Suppressor macrophage (primary cell): ENCODE measurements at places on chromosomes 6 and 20.

- DNase-seq, result no peak
Observed at GRCh38 chr20:23653400-23653938, 15.7 kb upstream of the CST3 start.

DNA sequence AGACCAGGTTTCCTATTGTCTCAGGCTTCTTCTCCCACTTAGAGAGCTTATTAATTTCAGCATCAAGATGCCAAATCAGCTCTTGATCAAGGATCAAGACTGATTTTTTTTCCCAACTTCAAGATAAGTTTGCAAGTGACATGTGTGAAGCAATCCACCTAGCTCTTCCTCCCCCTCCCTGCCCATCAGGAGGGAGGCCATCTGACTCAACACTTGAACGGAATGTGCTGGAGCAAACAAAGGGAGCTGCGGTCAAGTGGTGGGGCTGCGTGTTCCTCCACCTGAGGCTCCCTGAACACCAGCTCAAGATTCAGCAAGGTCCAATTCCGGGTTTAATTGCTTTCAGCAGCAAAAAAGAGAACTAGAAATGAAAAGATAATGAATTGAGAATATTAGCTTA lies 38.7 kb downstream of the TTI1 start:
- DNase-seq, result no peak

GRCh38 chr20:4065391-4065844 lies 50.1 kb upstream of the RNF24 start:
- DNase-seq, result peak; percentile 58

GRCh38 chr20:31881945-31882344 lies 11.5 kb downstream of the TTLL9 start:
- DNase-seq, result no peak

DNA sequence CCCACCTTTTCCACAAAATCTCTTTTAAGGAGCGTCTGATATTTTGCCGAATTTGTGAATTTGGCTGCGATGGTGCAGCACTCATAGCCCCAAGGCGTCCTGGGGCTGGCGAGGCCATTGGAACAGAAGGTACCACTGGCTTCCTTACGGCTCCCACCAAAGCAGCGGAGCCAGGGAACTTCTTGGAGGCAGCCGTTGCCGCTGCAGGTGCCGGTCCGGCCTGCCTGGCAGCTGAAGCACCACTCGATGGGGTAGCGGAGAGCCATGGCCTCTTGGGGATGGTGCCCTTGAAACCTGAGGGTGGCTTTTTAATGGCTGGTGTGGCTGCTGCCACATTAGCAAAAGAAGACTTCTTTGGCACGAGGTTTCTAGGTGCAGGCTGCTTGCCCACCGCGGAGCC lies 29.8 kb downstream of the DIDO1 start:
- DNase-seq, result no peak

DNA sequence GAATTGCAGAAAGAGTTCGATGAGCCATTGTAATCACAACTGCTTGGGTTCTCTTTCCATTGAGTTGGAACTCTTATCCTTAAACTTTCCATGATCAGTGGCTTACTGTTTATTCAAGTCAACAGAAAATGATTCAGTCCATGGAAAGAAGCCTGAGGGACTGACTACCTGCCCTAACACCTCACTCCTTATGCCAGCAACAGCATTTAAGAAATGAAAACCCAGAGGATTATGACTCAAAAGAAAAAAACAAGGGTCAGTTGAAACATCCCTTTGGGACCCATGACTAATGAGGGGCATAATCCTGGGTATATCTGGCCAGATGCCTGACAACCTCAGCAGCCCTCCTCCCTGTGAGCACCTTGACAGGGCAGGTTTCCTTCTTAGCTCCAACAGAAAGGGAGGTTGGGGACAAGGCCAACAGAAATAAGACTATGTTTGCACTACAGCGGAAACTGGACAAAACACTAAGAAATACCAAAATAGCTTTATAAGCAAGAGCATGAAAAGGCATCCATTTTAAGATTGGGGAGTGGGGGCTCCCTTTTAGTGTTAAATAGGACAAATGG lies 106.7 kb downstream of the MAP3K5 start:
- DNase-seq, result no peak

DNA sequence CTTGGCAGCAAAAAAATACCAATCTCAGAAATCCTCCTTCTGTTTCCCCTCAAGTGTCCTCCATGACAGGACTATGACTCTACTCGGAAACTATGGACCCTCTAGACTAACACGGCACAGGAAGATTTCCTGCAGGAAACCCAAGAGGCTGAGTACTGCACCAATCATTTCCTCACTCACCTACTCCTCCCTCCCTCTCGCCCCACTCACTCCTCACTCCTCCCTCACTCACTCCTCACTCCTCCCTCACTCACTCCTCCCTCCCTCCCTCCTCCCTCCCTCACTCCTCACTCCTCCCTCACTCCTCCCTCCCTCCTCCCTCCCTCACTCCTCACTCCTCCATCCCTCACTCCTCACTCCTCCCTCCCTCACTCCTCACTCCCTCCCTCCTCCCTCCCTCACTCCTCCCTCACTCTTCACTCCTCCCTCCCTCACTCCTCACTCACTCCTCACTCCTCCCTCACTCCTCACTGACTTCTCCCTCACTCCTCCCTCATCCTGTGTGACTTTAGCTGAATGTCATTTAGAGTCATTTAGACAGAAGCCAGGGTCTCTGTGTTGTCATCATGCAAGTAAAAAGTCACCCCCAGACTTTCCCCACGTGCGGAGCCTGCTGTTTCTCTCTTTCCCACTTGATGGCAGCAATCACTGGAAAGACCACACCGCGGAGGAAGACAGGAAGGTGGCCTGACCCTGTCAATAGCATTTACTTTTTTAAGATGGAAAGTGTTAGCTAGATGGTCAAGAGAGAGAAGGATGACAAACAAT lies 226.8 kb upstream of the PDE10A start:
- DNase-seq, result no peak

- no peak for DNase-seq
Observed at GRCh38 chr6:37699887-37700619, 2.4 kb upstream of the MDGA1 start.

DNA sequence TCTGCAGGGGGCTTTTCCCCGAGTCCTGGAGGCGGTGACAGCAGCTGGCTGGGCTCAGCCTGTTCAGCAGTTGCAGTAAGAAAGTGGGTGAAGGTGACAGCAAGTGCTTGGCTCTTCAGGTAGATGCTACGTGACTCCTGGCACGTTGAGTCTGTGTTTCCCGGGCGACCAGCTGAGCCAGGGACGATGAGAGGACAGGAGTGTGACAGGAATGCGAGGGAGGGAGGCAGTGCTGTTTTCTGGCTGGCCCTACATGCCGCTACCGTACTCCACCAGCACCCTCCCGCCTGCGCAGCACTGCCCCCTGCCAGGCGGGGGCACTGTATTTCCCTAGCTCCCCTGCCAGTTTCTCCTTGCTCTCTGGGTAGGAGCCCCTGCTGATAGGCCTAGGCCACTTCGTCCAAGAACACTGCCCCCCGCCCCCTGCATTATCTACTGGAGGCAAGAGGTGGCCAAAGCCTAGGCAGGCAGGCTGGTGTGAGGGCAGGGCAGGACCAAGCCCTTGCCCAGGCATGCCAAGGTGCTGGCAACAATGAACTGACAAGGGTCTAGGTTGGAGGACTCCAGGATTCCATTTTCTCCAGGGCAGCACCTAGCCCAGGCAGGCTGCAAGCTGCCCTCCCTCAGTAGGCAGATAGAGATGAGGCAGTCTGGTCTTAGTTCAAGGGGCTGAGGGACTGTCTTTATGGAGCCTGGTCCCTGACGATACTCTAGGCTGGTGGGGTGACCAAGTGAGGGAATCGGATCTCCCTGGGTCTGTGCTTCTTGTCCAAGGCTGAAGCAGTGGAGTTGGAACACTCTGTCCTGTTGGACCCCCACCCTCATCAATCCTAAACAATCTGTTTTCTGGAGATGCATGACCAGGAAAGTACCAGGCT lies 19.2 kb downstream of the MRPS18A start:
- DNase-seq, result peak; percentile 76

DNA sequence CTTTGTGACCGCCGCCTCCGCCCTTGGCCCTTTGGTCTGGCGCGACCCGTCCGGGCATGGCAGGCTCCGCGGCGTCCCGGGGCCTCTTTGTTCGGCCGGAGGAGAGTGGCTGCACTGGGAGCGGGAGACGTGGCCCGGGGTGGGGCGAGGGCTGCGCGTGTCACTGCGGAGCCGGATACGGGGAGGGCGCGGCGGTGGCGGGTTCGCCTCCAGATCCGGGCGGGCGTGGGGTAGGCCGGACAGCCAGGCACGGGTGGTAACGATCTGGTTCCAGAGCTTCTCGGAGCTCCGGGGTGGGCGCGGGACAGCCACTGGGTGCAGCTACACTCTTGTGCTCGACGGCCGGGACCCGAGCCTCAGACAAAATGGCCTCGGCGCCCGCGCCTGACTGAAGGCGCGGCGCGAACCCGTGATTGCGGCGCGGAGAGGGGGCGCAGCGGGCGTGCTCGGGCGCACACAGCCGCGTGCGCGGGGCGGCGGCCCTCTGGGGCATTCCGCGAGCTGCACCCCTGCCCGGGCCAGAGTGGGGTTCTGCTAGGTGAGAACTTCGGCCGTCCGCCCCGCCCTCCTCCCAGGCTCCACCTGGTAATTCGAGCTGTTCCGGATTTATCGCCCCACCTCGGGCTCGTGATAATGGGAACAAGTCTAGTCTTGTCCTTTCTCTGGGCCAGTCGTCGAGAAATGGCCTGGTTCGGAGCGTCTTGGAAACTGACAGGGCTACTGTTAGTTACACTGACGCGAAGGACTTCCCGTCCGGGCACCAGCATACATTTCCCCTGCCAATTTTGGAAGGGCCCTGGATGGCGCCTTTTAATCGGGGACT lies 1.0 kb downstream of the LOC128125822 start:
- DNase-seq, result peak; percentile 89

DNA sequence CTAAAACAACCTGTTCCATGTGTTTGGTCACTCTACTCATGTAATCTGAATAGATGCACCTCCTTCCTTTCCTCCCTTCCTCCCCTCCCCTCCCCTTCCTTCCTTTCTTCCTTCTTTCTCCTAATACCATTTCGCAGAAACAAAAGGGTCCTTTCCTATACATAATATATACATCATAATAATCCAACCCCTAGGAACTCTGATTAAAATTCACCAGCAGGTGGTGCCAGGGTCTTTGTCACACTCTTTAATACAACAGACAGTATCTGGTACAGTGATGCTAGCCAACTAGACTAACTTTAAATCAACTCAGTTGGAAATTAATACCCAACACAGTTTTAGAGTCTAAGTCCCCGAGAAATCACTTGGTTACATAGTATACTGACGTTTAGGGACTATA lies 181.2 kb upstream of the SHLD1 start:
- DNase-seq, result peak; percentile 59

- DNase-seq, result no peak
Observed at GRCh38 chr6:51644426-51644825, 443.0 kb downstream of the PKHD1 start.

DNA sequence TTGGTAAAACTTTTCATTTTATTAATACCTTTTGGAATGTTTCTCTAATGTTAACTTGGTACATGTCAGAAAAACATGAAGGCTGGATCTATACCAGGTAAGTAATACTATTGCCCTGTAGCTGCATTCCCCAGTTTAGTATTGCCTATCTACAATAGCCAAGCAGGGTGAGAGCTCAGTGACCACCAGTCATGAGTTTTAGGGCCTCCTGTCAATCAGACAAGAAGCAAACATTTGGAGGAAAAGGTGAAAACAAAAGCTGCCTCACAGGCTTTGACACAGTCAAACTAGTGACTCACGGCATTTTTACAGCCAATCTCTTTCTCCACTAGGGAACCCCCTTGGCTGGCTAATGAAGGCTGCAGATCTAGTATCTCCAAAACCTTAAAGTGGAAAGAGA lies 9.5 kb upstream of the CDC5L start:
- no peak for DNase-seq

GRCh38 chr20:49867453-49868215 lies 47.7 kb downstream of the SPATA2 start:
- DNase-seq, result peak; percentile 13

DNA sequence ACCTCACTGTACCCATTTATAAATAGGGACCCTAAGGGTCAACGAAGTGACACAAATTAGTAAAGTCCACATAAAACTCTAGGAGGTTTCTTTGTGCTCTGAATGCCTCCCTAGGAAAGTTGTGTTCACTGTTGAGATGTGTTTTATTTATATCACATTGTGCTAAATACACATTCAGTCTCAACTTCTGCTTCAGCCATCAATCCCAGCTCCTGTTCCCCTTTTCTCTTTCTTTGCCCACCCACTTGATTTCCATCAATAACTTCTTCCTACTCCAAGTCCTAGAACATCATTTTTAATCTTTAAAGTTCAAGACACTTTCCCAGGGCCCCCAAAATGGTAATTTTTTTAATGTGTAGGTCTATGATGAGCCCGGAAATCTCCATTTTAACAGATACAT lies 208.3 kb upstream of the RAB32 start:
- peak; percentile 49 for DNase-seq

DNA sequence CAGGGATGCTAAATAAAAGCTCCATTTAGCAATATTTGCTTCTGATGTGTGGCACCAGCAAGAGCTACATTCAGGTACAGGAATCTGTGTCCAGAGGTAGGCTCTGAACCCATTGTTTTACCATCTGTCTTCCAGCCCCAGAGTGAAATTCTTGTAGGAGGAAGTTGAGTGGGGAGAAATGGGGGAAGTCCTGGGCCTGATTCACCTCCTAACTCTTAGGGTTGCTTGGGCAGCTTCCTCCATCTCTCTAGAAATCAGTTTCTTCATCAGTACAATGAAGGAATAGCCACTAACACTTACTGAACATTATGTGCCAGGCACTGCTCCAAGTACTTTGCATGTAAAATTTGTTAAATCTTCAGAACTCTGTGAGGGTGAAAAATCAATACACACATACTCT lies 35.1 kb upstream of the TSPYL1 start:
- DNase-seq, result peak; percentile 65

GRCh38 chr6:160781298-160781697 lies 79.3 kb downstream of the PLG start:
- no peak for DNase-seq

DNA sequence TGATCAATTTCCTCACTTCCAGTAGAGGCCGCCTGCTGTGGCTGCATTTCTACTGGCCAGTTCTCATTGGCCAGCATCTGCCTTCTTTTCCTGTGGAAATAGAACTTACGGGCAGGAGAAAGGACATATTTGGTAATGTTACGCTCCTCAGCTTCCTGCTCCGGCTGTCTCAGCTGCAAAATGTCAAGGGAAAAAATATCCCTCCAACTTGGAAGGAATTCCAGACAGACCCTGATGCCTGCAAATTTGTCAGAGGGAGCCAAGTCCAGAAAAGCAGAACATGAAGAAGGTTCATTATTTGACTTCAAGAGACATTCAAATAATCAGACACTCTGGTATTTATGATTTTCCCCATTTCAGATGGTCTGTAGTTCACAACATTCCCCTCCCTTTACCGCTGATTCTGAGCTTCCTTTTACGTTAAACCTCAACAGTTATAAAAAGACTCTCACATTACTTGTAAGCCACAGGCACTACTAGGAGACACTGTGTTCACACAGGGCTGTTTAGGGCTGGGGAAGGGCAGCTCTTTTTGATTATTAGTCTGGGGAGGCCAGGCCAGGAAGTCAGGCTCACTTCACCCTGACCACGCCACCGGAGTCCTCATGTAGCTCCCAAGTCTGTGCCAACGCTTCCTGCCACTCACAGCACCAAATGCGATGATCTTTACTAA lies 179.6 kb upstream of the CCN2 start:
- DNase-seq, result no peak
